COLO829 (cell line): ENCODE measurements at places on chromosomes 12 and 14.

- no peak for DNase-seq
Observed at GRCh38 chr12:30877105-30877875, 49.3 kb upstream of the TSPAN11 start.

DNA sequence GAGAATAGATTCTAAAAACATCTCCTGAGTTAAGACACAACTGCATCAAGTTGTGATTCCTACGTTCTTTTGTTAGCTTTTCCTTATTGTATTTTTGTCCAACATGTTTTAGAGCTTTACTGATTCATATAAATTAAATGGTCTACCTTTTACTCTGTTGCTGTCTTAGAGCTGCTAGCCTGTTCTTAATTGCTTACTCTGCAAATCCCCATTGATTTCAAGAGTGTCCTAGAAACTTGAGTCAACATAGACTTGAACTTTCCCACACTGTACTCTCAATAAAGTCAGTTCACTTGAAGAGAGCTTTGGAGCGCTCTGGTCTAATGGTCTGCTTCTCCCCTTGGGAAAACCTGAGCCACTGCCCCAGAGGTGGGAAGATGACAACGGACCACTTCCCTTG lies 343.9 kb downstream of the CCER1 start:
- DNase-seq: no peak

- peak; percentile 61 for DNase-seq
Observed at GRCh38 chr12:23949348-23950209, at the start of gene SOX5. SOX5 (minus strand) TSS chr12:23949670; CDS start chr12:23949601, 69 bp downstream.

DNA sequence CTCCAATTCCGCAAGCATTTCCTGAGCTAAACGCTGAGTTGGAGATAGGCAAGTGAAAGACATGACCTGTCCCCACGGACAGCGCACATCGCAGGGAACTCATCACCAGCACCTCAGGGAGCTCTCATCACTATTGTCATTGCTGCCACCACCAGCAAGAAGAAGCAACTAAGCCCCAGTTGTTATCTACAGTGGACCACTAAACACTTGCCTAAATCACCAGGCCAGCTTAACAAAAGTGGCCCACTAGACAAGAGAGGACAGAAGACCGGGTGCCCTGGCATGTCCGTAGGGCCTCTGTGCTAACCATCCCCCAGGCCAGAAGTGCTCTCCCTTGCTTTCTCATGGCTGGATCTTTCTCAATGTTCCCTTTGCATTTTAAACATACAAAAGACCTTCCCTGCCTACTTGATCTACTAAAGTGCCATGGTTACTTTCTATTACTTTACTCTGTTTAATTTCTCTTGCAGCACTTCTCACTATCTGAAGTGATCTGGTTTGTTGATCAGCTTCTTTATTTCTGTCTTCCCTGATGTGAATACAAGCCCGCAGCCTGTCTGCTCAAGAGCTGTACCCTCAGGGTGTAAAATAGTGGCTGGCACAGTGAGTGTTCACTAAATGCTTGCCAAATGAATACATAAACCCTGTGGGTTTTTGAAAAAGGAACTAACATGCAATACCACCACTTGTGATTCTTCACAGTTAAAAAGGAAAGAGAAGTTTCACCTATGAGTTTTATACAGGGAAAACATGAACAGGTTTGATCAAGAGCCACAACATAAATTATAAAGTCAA lies 60.9 kb upstream of the RFLNA start:
- no peak for DNase-seq

DNA sequence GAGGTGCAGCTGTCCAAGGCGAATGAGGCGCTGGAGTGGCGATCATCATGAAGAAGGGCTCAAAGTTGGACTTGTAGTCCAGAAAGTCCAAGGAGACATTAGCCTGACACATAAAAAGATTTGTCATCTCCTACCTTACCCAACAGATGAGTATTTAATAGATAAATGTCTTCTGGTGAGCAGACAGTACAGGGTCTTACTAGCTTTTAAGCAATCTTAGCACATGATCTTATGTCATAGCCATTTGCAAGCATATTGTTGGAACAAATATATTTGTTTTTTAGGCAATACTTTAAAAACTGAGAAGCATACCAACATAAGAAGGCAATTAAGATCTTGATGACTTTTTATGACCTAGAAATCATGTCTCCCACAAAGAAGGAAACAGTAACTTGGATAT lies 16.0 kb downstream of the GNS start:
- no peak for DNase-seq

GRCh38 chr14:76917745-76918255 lies 91.6 kb downstream of the LRRC74A start:
- no peak for DNase-seq

GRCh38 chr12:53045696-53046045 lies 4.2 kb upstream of the TNS2 start:
- no peak for DNase-seq

GRCh38 chr14:103522649-103523574 lies at the start of gene CKB:
CKB (minus strand) TSS chr14:103522830; CDS start chr14:103522493, 337 bp downstream.
- DNase-seq: peak; percentile 30

- DNase-seq: no peak
Observed at GRCh38 chr12:16030744-16031143, 119.6 kb downstream of the DERA start.

- DNase-seq: no peak
Observed at GRCh38 chr12:64669270-64669842, 59.1 kb downstream of the RASSF3 start.
